Fibroblast of skin of left biceps (primary cell): ENCODE measurements at places on chromosomes 6 and 20.

DNA sequence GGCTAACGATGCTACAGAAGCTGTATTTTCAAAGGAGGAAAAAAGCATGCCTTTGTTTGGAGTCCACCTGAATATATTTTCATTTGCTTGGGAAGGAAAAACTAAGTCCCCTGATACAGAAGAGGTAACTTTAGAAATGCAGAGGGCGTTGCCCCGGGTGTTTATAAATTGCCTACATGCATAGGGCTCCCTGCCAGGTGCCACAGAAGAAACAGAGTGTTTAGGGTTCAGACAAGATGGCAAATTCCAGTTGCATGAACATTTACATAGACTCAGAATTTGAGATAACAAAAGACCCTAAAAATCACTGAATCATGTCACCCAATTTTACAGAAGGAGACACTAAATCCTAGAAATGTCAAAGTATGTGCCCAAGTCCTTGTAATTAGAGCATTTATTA lies 19.9 kb downstream of the RIN2 start:
- no peak for DNase-seq

- DNase-seq, result no peak
Observed at GRCh38 chr20:33305589-33306057, 22.6 kb downstream of the BPIFB1 start.

- no peak for DNase-seq
Observed at GRCh38 chr6:46961232-46961631, 39.5 kb upstream of the ADGRF5 start.

DNA sequence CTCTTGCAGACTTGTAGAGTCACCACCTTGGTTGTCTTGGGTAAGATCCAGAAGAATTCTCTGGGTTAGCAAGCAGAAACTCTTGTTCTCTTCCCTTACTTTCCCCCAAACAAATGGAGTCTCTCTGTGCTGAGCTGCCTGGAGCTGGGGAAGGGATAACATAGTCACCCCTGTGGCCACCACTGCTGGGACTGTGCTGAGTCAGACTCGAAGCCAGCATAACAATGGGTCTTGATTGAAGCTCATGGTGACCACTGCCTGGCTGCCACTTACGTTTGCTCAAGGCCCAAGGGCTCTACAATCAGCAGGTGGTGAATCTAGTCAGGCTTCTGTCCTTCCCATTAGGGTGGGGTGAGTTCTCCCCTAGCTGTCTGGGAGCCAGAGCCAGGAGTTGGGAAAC lies 15.4 kb upstream of the ERVFRD-1 start:
- no peak for DNase-seq

DNA sequence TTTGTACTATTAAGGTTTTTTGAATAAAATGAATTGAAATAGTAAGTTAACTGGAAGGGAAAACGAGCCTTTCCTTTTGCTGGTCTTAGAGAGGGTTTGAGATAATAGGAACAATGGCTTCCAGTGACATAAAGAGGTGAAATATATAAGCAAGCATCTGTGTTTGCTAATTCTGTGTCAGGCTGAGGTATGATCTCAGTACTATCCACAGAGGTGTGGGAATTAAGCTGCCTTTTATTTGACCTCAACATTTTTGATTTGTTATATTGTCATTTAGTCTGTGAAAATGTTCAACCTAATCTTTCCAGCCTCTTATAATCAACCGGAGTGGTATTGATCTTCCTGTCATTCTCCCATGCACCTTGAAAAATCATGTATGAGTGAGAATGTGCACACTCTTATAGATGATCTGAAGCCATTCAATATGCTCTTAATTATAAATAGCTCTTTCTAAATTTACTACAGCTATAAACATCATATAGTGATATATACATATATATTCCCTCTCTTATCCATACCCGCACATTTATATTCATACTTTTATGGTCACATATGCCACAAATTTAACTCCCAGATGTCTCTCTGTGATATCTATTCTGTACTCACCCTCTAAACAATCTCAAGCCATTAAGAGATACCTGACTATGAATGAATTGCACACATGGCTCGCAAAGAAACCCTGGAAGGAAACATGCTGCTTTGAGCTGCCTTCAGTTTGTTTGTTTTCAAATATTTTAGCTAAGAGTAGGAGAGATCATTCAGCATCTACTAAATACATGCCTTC lies 754.7 kb upstream of the NRSN1 start:
- DNase-seq, result no peak

DNA sequence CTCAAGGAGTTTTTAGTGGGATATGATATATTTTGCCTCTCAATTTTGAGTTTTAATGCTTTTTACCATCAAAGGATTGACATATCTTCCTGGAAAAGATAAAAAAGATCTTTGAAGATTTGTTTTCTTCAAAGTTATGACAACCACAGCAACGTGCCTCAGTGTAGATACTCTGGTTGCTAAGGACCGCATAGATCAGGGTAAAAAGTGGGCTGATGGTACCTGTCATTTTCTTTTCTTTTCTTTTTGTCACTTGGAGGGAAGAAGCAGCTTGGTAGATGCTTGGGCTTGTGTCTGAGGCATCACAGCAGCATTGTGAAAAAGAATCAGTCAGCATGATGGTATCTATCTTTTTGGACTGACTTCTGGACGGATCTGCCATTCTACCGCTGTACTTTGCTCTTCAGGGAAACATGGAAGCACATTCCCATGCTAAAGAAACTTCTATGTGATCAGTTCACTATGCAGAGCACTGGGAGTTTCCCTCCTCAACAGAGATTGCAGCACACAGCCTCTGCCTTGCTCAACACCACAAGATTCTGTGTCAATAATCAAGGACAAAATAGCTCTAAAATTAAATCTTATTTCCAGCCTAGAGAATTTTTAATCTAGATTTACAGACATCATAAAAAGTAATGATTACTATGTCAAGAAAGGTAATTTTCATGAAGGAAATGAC lies 54.8 kb upstream of the SGK1 start:
- DNase-seq, result peak; percentile 13

- DNase-seq, result no peak
Observed at GRCh38 chr6:167140589-167141474, 16.9 kb downstream of the GPR31 start.

- no peak for DNase-seq
Observed at GRCh38 chr6:6886171-6886885, 221.4 kb upstream of the RREB1 start.

- no peak for DNase-seq
Observed at GRCh38 chr6:43799551-43800297, 29.7 kb downstream of the VEGFA start.

GRCh38 chr20:2658414-2659354 lies 5.3 kb downstream of the IDH3B start:
- DNase-seq, result no peak
